ENCODE measurements at places on chromosomes 2 and 18. TPM values are rescaled to one million over a fixed set of nuclear protein-coding genes. Genes with fewer than 3 reads are reported as not detected.

- DNase-seq = no peak
Observed at GRCh38 chr2:61411109-61411508, 59.8 kb downstream of the USP34 start.

DSC1 gene
- total RNA-seq = 75.3 TPM

DNA sequence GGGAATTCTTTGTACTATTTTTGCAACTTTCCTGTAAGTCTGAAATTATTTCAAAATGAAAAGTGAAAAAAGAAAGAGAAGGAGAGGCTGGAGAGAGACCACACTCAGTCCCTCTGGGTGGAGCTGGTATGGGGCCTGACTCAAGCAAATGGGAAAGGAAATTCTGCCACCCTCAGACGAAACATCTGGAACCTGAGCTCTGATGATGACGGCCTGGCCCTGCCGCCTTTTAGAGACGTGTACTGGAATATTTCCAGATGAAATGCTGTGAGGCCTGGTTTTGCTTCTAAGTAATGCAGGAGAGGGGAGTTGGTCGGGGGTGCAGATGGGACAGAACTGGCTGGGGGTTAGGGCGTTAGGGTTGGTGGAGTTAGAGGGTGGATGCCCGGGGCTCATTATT, 57.4 kb upstream of the GLI2 start:
- no peak for DNase-seq

GRCh38 chr2:39494784-39495251, 57.7 kb upstream of the MAP4K3 start:
- no peak for DNase-seq

DNA sequence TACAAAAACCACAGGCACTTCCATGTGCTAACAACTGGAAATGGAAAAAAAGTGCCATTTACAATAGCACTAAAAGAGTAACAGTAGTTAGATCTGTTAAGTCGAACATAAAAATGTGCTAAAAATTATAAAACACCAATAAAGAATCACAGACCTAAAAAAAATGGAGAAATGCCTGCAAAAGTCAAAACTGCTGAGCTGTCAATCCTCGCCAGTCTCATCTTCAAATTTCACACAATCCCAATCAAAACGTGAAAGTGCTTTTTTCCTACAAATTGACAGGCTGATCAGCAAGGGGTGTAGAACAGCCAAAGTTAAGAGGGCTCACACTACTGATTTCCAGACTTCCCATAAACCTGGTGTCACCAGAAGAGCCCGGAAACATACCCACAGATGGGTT, 53.2 kb downstream of the ANO7 start:
- no peak for DNase-seq

NYAP2 gene
- not detected for total RNA-seq

FHOD3 gene
- 66.0 TPM for total RNA-seq

DNA sequence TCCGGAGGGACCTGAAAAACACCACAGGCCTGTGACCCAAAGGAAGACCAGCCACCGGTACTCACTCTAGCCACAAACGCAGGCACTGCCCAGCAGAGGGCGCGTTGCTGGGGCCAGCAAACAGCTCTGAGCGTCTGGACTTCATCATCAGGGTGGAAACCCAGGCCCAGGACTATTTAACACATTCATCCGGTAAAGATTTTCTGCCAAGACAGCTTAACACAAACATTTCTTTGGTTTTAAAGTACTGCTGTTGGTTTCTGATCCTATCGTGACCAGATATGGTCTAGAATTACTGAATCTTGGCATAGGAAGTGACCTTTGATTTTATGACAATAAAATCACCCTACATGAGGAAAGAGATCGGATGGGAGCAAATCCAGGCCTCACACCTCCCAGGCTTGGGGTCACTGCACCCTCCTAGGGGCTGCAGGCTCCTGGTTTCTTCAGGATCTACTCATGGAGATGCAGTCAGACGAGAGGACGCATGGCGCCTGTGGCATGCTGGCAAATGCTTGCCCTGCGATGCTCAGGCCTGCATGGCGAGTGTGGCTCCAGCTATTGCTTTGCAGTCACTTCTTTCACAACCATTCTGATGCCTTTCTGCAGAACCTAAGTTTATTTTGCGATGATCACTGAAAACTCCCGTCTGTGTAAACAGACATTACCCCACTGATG, 130.4 kb downstream of the COL4A4 start:
- no peak for DNase-seq

STAT4 gene
- 15.2 TPM for total RNA-seq

DNA sequence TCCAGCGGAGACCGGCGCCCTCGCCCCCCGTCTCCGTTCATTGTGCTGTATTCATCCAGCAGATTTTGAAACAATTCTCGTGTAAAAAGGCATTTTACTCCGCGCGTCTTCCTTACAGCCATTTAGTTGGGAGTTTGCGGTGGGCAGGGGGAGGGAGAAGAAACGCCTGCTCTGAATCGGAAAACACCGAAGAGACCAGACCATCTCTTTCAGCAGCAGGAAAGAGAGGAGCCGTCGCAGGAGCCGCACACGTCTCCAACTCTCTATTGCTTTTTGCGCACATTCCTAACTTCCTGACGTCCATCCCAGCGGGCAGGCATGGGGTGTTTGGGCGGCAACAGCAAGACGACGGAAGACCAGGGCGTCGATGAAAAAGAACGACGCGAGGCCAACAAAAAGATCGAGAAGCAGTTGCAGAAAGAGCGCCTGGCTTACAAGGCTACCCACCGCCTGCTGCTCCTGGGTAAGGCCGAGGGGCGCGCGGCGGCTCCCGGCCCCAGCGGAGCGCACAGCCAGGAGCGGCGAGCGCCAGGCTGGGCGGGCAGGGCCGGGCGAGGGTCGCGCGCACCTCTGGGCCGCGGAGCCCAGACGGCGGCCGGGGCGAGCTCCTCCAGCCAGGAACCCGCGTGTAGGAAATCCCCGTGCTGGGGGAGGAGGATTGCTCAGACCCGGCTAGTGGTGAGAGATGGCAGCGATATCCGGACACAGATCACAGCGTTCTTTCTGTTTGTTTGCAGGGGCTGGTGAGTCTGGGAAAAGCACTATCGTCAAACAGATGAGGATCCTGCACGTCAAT, 63.2 kb downstream of the GNAL start:
- DNase-seq = no peak

ZC3H15 gene
- 38.3 TPM for total RNA-seq
